Activated T-cell treated with anti-CD3 and anti-CD28 coated beads for 1 hour (primary cell): ENCODE measurements at places on chromosomes 16 and 17.

DNA sequence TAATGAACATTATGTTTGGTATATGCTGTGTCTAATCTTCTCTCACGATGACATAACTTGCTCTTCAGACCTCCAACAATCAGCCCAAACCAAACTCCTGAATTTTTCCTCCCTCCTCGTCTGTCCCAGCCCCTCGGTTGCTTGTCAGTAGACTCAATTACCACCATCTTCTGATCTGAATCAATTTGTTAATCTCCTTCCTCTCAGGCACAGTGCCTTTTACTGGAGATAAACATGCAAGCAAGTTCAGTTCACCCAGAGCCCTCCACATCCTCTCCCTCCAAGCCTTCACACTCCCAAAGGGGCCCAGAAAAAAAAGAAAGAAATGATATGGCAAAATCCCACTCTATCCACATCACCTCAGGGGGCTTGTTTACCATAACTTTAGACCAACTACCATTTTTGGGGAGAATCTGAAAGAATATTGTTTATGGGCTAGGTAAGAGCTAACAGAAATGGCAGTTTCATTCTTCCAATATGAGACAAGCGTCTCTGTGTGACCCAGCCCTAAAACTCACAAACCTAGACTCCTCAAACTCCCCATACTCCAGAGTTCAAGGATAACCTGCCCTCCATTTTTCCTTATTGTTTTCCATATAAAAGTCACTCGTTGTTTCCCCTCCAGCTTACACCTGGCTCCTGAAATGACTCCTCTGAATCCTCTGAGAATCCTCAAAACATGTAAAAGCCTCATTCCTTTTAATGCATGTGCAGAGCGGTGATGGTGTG is 1.5 kb downstream of the TEX2 start:
- DNase-seq: no peak

DNA sequence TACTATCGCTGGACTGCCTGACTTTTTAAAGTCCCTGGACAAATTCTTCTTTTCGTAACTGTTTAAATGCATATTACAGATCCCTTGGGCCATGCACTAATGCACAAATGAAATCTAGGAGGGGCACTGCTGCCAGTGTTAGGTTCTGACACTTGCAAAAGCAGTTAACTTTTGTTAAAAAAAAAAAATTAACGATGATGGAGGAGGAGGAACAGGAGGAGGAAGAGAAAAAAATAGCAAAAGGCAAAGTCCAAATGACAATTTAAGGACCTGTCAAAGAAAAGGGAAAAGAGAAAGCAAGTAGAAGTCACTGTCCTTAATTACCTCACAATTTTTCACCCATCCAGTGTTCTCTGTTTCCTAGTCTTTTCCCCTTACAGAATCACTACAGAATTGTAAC is 97.8 kb upstream of the CORO6 start:
- no peak for DNase-seq

GRCh38 chr16:77165006-77165405 is 26.0 kb upstream of the MON1B start:
- DNase-seq: no peak

DNA sequence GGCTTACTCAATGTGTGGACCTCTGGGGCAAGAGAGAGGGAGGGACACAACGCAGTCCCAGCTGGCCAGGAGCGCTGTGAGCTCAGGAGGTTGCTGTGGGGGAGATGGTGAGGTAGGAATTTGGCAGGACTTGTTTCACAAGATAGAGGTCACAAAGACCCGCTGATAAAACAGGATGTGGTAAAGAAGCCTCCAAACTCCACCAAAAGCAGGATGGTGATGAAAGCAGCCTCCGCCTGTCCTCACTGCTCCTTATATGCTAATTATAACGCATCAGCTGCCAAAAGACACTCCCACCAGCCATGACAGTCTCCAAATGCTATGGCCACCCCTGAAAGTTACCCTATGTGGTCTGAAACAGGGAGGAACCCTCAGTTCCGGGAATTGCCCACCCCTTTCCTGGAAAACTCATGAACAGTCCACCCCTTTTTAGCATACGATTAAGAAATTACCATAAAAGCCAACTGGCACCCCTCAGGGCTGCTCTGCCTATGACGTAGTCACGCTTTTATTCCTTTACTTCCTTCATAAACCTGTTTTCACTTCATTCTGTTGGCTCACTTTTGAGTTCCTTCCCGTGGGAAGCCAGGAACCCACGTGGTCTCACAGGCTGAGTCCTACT is 5.3 kb upstream of the EIF4A3 start:
- no peak for DNase-seq

DNA sequence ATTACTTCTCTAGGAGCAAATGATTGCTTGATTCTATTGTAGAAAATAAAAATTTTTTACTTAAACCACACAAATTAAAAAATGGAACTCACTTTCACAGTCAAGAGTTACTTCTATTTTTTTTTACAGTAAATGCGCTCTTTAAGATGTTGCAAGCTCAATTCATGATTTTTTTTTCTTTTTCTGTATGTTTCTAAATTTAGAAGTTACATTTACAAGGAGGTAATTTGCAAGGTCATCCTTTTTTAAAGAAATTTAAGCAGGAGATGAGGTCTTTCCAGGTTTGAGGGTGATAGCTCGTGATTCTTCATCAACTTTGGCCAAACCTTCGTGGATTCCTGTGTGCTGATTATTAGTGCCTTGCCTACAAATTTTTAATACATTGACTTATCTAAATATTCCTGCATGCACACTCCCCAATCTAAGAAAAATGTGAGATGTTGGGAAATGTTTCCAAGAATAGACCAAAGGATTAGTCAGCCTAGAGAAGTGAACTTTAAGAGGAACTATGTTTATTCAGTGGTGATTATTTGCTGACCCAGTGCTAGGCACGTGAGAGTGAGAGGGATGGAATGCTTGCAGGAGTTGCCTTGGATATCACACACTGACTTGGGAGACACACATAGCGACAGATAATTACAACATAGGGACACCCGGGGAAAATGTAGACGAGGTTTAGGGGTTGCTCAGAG is 429.8 kb downstream of the MAF start:
- no peak for DNase-seq

- no peak for DNase-seq
These were observed 66.4 kb downstream of the CYB5B start for GRCh38 chr16:69490707-69491324.
